Testis (tissue), 5 donors: ENCODE measurements at places on chromosomes 1 and 21.

- DNase-seq = no peak
Measured at GRCh38 chr21:32135401-32136363, 143.2 kb downstream of the MIS18A start.

DNA sequence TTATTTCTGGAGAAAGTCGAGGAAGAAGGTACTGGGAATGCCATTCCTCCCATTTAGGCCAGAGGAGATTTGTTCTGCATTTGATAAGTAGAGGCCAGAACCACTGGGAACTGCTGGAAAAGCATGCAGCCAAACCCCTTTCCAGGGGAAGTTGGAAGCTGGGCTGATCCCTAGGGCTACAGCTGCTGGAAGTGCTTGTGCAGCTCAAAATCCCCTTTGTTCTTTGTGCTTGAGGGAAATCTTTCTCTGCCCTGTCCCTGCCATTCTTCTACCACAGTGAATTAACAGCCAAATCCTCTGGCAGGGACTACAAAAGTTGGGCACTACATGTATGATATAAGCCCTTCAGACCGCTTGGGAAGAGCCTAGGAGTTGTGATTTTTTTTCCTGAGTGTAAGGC, 734.1 kb downstream of the LRRIQ3 start:
- DNase-seq = no peak

DNA sequence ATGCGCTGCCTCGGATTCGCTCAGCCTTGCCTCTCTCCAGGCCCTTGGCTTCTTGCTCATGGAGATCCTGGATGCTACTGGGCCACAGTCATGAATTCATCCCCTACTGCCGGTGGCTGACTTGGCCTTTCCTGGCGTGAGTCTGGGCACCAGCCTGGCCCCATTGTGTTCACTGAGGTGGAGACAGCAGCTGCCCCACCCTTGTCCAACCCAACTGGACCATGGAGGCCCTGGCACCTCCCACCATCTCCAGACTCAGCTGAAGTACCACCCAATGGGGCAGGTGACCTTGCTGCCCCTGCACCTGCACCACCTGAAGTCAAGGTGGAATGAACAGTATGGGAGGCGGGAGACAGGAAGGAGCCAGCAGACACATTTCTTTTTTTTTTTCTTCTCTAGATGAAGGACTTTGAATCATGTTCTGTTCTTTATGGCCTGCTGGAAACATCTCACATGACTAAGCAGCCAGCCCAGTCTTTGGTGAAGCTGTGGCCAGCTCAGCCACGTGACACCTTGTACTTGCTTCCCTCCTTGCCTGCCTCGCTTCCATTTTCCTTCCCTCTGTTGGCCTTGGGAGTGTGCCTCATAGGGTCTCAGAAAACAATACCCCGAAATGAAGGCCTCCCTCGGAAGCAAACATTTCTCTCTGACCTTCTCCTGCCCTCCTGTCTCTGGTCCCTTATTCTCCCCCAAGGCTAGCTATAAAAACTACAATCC, 3.8 kb upstream of the SLC30A2 start:
- no peak for DNase-seq

DNA sequence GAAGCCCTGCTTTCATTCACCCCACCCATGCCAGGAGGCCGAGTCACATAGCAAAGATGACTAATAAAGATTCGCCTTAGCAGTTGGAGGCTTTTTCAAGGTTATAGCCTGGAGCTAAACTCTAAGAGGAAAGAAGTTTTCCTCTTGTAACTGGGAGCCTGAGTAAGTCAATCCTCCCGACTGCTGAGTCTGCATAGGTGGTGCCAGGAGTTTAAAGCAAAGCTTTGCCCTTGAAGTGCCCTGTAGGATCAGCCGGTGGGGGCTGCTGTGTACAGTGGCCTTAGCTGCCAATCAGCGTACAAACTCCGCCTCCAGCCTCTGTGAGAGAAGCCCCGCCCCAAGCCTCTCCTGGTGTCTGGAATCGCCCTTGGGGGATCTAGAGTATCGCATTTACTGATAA, 147.5 kb upstream of the SPATA6 start:
- peak; percentile 40 for DNase-seq

GRCh38 chr1:86069757-86070145, 86.8 kb downstream of the COL24A1 start:
- no peak for DNase-seq

DNA sequence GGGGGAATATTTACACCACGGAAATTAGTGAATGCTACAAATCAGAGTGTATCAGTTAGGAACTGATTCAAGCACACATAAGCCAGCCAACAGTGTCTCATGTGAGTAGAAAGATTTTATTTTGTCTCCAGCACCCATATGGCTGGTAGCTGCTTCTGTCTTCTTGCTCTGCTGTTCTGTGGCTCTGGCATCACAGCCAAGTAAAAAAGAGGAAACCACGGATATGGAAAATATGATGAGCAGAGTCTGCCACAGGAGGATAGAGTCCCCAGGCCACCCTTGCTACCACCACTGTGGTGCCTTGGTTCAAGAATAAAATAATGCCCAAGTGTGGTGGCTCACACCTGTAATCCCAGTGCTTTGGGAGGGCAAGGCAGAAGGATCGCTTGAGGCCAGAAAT, 53.6 kb upstream of the SPOCD1 start:
- DNase-seq = no peak

- no peak for DNase-seq
Measured at GRCh38 chr1:223216074-223216473, 73.0 kb upstream of the TLR5 start.

GRCh38 chr21:26179501-26179900, 8.9 kb upstream of the APP start:
- no peak for DNase-seq

GRCh38 chr1:20552728-20553445, 514 bp downstream of the FAM43B start:
- DNase-seq = no peak

GRCh38 chr1:31957701-31958674, 19.8 kb upstream of the PTP4A2 start:
- peak; percentile 26 for DNase-seq

- no peak for DNase-seq
Measured at GRCh38 chr1:6911021-6911941, 126.0 kb downstream of the CAMTA1 start.

DNA sequence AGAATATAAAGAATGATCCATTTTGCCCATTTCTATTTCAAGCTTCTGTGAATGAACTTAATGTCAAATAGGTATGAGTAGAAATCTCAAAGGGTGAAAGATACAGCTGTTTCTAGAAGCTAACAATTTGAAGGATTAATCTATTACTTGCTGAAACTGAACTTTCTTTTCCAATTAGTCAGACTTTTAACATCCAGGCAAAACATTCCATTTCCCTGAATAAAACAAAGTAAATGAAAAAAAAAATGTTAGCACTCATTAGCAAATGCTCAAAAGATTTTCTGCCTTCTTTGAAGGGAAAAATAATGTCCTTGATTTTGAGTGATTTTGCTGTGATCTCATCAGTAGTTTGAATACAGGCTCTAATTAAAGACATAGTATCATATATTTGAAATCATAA, 447.6 kb upstream of the PRMT6 start:
- DNase-seq = no peak

GRCh38 chr1:85022700-85023099, 25.6 kb downstream of the MCOLN3 start:
- DNase-seq = no peak

DNA sequence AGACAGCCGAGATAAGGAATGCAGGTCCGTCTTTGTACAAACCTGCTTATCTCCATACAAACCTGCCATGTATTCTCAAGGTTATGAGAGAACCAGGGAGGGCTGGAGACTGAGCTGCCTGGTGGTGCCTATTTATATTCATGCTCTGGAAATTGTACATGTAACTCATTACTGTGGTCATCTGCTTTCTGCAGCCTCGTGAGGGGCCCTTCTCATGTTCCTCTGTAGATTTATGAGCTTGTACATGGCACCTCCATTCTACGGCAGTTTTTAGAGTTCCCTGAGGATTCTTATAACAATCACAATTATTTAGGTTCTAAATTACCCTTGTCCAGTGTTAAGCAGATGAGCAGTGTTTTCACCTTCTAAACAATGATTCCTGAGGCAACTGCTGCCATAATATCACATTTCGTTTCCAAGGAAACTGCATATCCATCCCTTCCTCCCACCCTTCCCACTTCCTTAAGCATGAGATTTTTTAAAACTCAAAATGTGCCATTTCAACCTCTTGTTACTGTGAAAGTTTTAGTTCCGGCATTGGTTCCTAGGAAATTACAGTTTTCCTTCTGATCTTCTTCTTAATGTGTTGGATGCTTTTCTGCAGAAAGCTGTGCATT, 112.1 kb downstream of the ST6GALNAC3 start:
- no peak for DNase-seq

DNA sequence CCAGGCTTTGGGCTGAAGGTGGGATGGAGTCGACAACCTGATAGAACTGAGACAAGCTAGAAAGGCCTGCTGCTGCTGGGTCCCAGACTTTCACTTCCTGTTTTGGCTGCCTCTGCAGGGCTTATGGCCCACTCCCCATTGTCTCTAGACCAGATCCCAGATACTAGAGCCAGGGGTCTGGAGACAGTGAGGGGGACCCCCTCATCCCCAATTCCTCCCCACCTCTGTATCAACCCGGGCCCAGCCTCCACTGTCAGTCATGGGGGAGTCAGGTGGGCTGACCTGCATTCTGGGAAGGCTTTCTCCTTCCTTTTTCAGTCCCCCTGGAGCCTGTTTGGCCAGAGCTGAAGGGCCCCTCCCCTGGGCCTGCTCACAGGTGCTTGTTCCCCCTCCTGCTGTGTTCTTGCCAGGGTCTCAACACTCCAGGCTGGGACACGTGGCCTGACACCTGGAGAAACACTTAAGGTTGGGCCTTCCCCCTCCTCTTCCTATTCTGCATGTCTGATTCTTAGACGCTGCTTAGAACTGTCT, 18.0 kb upstream of the ETV3L start:
- DNase-seq = no peak

DNA sequence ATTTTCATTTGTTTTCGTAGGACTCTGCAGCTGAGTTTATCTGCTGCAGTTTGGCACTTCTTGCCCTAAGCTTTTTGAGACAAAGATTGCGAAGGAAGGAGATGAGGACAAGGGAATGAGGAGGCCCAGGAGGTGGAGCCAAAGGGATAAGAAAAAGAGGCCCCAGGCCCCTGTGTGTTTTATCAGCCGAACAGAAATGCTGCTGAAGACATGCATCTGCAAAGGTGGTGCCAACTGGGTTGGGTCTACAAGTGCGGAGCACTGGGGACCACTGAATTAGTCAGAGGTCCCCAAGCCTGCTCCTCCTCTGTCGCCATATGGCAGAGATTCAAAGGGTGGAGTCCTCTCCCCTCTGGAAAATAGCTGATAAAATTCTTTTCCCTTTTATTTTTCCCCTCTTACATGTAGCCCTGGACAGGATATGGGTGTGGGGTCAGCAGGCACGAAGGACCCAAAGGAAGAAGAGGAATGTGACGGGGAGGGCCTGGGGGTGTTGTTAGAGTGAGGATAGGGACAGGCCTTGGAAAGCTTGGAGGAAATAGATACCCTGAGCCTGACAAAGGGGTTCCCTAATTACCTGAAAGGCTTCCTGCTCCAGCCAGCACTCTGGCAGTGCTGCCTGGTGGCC, 2.7 kb downstream of the CD34 start:
- peak; percentile 56 for DNase-seq

- DNase-seq = no peak
Measured at GRCh38 chr1:209076688-209077087, 506.8 kb upstream of the CAMK1G start.

DNA sequence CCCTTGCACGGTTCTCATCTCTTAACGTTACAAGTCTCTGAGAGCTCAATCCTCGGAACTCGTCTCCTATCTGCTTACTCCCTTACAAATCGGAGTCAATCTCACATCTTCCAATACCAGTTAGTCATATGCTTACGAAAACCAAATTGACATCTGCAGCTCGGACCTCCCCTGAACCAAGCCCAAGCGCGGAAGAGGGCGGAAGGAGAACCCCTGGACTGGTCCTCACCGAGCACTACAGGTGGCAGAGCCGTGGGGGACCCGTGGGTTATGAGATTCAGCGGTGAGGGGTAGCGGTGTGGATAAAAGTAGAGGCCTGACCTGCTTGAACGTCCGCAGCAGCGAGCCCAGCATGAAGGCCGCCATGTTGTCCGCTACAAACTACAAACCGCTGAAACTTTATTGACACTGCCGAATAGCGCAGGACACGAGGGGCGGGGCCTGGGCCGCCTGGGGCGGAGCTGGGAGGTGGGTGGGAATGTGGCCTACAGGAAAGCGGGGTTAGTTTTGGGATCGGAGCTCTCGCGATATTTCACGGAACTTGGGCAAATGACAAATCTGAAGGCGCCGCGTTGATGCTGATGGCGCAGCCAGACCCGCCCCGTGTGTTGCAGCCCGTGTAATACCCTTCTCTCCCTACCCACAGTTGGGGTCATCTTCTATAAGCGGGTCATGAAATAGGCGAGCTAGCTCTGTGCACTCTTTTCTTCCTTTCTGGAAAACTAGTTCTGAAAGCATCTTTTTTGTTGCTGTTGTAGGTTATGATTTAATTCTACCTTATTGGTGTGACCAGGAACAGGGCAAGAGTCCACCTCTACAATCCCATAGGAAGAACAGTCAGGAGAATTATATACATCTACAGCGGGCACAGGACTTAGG, at the start of gene MRPS14:
Gene MRPS14, minus strand, starts transcription at position 383 of the 879 bp plus-strand sequence. Its CDS starts 17 bp downstream, at position 366.
- peak; percentile 98 for DNase-seq

- no peak for DNase-seq
Measured at GRCh38 chr1:21857142-21857839, 45.2 kb downstream of the LDLRAD2 start.

- peak; percentile 23 for DNase-seq
Measured at GRCh38 chr1:113976609-113977278, 2.5 kb upstream of the OLFML3 start.

GRCh38 chr21:45086337-45086958, 12.1 kb downstream of the ADARB1 start:
- DNase-seq = no peak

DNA sequence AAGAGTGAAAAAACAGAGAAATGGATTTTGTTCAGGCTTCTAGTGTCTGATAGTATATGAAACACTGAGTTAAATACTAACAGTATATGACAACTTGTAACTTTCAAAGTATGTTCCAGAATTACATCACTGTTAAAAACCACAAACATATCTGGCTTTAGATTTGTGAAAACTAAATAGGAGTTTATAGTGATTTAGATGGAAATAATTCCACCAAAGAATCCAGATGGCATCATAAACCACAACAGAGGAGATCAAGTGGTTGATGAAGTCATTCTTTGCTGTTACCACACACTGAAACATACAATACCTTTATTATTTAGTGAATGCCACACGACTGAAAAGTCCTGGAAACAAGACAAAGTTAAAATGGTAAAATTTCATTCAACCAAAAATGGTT, 37.2 kb downstream of the ALG14 start:
- DNase-seq = no peak

GRCh38 chr1:15246960-15247614, at the start of gene FHAD1:
FHAD1 (plus strand) TSS chr1:15247223; CDS start chr1:15251785, 4,562 bp downstream.
- peak; percentile 86 for DNase-seq

DNA sequence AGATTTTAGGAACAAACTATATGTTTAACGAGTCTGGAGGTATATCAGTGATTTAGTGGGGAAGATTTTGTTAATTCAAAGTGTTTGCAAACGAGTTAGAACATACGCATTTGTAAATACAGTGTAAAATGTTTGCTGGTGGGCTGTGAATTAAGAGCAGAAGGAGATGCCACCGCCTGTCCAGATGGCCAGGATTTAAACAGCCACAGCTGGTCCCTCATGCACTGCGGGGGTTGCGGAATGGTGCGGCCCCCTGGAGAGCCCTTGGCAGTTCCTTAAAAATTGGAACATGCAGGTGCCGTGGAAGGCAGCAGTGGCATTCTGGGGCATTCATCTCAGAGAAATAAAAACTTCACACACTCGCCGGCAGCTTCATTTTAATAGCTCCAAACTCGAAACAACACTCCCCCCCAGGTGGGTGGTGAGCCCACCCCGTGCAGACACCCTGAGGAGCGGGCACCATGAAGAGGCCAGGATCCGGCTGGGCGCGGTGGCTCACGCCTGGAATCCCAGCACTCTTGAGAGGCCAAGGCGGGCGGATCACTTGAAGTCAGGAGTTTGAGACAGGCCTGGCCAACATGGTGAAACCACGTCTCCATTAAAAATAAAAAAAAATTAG, 3.5 kb upstream of the C1orf159 start:
- DNase-seq = no peak
